ENCODE measurements at places on chromosomes 12 and 14.

- no peak for DNase-seq
Measured at GRCh38 chr12:64258576-64258975, 36.5 kb upstream of the KICS2 start.

DNA sequence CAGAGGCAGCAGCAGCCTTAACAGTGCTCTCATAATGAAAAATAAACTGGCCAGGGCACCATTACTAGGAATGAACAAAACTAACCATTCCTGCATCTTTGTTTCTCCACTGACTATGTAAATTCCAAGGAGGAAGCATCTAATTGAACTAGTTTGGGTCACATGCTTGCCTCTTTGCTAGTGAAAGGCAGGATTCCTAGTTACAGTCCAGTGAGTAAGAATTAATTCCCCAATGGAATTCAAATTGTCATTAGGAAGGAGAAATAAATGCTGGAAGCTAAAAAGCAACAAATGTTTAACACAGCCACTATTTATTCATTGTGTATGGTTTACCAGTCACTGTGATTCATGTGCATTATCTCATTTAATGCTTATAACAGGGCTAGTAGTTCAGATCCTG, 316.0 kb downstream of the CCDC91 start:
- DNase-seq = no peak

GRCh38 chr14:68755016-68755353, 37.9 kb downstream of the ZFP36L1 start:
- no peak for DNase-seq

- peak; percentile 53 for DNase-seq
Measured at GRCh38 chr14:92880851-92881250, 42.1 kb upstream of the CHGA start.

- no peak for DNase-seq
Measured at GRCh38 chr12:113438523-113439300, 16.5 kb downstream of the SDSL start.

DNA sequence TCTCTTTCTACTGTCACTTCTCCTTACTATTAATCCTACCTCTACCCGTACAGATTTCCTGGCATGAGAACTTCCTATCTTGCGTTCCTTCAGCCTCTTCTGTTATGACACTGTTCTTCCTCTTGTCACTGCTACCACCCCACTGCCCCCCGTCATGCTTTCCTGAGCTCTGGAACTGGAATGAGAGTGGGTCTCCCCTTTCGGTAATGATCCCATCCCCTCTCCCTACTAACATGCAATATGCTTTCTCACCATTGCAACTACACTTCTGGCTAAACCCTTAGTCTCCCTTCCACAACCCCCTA, 4.9 kb upstream of the AP1G2 start:
- DNase-seq = no peak

GRCh38 chr14:92529903-92530302, 16.3 kb downstream of the RIN3 start:
- DNase-seq = no peak

GRCh38 chr12:40834321-40834720, 142.1 kb downstream of the CNTN1 start:
- no peak for DNase-seq

DNA sequence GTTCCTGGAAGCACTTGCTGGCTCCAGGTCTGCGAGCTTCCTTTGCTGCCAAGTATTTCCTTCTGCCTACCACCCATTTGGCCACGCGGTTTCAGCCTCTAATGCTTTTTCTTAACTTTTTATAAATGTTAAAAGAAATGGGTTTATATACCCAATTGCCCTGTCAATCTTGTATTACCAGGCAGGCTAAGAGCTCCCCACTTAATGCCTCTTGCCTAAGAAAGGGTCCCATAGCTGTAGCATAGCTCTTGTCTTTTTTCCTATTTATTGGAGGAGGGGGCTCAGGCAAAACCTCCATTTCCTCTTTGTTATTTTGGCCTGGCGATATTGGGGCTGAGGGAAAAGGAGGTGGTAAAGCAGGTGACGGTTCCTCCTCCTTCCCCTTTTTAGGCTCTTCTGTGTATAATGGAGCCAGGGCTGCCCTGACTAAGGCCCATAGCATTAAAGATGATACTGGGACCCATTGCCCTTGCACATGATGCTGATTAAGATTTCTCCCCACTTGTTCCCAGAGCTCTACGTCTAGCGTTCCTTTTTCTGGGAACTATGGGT, 21.6 kb upstream of the BLTP3B start:
- DNase-seq = no peak

- no peak for DNase-seq
Measured at GRCh38 chr14:57493467-57494181, at the start of gene CCDC198. CCDC198 (minus strand) TSS chr14:57493857; CDS start chr14:57493715, 142 bp downstream.

DNA sequence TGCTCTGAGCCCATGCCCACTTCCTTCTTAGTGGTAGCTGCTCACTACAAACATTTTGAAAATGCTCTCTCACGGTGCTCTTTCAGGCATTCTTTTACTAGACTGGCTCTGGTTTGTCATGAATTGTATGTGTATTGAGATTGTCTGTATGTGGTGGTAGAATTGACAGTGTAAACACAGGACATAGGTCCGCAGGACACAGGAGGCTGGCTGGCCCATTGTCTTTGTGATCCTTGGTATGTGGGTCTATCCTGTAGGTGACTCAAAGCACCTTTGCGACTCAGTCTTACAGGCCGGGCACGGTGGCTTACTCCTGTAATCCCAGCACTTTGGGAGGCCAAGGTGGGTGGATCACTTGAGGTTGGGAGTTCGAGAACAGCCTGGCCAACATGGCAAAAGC, 250.9 kb downstream of the C12orf75 start:
- no peak for DNase-seq

DNA sequence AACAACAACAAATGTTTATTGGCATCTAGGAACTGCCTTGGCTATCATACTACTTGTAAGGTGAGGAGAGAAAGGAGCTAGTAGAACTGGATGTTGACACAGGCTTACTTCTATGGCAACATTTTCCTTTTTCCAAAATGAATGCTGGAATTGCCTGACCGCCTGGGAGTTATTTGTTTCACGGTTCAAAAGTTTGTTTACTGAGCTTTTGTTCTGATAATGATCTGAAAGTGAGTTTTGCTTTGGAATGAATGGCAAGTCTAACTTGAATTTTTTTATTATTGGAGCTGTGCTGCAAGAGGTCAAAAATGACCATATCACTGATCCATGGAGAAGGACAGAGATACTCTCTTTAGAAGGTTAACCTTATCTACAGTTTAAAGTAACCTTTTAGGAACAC, 183.5 kb upstream of the CAND1 start:
- no peak for DNase-seq

DNA sequence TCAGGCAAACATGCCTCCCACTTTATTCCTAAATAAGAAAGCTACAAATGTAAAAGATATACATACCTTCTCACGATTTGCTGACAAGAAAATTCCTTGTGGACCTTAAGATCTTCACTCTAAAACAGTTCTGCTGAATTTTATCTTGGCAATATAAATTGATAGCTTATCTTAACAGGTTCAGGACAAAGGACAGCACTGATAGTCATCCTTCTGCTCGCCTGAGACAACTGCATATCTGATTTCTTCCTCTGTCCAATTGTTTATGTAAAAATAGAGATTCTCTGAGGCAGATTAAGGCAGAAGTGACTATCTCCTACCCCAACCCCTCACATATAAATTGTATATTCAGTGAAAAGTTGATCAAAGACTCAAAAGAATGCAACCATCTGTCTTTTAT, 44.9 kb downstream of the CAPZA3 start:
- no peak for DNase-seq

DNA sequence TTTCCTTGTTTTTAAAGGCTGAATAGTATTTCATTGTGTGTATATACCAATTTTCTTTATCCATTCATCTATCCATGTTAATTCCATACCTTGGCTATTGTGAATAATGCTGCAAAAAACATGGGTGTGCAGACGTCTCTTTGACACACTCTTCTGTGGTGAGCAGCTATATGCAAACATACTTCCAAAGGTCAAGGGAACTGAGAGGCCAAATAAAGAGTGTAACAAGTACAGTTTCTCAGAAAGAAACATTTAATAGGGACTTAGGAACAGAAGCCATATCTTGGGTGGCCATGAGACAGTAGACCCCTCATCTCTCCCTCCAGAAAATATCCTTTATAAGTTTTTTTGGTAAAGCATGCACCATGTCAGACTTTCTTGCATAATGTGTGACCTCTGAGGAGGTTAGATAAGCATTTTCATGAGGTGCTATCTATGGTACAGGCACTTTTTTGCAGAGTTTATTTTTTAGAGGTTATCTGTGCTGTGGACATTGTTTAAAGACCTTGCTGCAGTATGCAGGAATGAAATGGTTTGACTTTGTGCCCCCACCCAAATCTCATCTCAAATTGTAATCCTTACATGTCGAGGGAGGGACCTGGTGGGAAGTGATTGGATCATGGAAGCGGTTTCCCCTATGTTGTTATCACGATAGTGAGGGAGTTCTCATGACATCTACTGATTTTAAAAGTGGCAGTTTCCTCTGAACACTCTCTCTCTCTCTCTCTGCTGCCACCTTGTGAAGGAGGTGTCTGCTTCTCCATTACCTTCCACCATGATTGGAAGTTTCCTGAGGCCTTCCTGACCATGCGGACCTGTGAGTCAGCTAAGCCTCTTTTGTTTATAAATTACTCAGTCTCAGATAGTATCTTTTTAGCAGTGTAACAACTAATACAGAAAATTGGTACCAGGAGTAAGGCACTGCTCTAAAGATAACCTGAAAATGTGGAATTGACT, 1202.3 kb downstream of the GALC start:
- DNase-seq = no peak

DNA sequence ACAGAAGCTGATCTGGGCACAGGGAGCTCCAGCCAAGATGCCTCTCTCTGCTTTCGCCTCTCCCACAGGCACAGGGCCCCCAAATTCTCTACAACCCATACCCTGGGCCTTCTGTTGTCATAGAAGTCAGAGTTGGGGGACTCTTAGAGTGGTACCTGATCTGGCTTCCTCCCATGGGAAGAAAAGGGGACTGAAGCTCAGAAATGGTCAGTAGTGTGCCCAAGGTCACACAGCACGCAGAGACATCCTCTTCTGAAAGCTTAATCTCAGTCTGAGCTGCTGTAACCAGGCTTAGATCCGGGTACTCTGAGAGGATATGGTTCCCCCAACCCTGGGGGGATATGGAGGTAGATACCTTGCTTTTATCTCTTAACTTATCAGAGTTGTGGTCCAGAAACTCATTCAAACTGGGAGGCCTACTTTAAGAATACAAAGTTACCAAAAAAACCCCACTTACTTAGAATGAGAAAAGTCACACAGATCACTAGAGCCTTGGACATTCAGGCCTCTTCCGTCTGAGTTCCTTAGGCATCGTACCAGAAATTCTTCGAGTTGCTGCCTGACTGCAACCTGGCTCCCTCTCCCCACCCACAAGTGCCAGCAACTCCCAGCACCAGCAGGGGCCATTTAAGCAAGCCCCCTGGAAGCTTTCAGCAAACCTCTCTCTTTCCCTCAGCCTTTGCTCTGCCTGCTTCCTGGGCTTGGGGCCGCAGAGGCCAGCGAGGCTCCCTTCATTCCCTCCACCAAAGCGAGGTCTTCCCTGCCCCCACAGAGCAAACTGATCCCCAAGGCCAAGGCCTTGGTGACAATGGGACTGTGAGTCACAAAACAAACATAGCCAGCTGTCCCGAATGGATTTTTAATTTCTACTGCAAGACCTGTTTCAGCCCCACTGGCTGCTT, 13.9 kb downstream of the KRT7 start:
- no peak for DNase-seq

GRCh38 chr12:127127897-127128296, 1139.1 kb upstream of the TMEM132C start:
- no peak for DNase-seq

DNA sequence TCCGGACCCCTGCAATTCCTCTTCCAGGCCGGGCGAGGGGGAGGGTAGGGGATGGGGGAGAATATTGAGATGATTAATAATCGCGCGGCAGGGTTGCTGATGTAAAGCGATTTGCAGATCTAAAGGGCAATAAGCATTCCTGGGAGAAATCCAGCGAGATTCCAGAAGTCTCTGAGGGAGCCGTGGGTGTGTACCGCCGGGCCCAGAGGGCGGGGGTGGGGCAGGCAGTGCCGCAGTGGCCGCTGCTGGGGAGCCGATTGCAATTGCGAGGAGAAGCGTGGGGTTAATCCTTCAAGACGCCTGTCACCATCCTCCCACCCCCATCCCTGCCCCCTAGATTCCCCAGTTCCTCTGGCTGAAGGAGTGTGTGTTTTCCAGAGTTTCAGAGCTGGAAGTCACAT, 16.4 kb downstream of the FOS start:
- peak; percentile 91 for DNase-seq

DNA sequence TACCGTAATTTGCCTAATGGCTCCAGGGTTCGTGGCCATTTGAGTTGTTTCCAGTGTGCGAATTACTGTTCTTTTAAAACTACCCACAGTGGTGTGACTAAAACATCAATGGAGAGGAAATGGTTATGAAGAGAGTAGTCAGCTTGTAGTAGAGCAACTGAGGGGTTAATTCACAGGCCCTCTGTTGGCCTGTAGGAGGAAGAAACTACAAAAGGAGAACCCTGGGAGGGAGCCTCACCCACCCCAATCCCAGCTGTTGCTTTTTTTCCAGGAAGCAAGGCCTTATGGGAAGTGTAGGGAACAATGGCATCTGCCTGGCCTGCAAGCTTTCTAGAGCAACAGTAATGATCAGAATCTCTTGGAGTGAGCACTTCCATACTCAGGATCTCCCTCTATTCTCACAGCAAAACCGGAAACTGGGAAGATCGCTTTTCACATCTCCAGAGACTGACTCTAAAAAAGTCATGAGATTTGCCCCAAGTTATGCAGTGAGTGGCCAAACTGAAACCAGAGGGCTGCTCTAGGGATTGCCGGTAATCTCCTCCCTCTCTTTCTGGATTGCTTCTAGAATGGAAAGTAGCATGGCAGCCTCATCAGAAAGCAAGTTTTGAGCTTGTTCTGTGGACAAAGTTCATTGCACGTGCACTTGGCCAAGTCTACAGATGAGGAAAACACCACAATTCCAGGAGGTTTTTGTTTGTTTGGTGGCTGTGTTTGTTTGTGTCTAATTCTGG, 125.3 kb upstream of the PWP1 start:
- DNase-seq = no peak

- peak; percentile 99 for DNase-seq
Measured at GRCh38 chr12:47881826-47882427, 22.9 kb downstream of the VDR start.

DNA sequence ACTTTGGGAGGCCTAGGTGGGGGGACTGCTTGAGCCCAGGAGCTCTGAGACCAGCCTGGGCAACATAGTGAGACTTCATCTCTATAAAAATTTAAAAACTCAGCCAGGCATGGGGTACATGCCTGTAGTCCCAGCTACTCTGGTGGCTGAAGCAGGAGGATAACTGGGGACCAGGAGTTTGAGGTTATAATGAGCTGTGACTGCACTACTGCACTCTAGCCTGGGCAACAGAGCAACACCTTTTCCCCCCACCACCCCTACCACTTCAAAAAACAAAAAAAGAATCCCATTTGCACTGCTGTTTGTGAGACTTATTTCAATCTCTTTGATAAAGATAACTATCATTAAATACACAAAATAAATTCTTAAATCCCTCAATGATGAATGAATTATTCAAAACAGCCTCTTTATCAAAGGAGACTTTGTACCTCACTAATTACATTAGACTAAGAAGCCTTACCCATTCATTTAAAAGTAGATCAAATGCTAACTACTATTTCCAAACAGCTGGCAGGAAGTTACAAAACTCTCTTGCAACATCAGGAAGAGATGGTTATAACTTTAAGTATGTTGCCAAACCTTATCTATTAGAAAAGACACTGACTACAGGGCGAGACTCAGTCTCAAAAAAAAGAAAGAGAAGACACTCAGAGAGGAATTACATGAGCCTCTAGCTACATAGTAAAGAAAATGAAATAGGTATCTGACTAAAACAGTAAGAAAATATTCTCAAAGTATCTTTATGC, 14.7 kb downstream of the BLTP3B start:
- peak; percentile 76 for DNase-seq
